NCI-H2107 (cell line): ENCODE measurements at places on chromosomes 2 and 18.

GRCh38 chr2:217660423-217660822 is 342.4 kb downstream of the TNS1 start:
- no peak for DNase-seq

- no peak for DNase-seq
Observed at GRCh38 chr2:164800572-164800971, 41.1 kb downstream of the COBLL1 start.

DNA sequence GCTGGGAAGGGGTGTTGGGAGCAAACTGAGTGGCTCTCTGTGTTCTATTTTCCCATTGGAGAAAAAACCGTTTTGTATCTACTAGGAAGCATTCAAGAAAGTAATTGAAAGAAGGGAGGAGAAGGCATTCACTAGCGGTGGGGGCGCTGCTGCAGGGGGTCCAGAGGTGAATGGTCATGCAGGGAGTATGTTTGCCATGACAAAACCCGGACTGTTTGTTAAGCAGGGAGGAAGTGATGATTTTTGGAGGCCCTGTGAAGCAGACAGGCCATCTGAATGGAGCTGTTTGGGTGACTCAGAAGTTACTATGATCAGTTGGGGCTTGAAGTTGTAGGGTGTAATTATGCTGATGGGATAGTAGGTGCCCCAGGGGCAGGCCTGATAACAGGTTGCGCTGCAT is 7.0 kb downstream of the TAF4B start:
- no peak for DNase-seq

DNA sequence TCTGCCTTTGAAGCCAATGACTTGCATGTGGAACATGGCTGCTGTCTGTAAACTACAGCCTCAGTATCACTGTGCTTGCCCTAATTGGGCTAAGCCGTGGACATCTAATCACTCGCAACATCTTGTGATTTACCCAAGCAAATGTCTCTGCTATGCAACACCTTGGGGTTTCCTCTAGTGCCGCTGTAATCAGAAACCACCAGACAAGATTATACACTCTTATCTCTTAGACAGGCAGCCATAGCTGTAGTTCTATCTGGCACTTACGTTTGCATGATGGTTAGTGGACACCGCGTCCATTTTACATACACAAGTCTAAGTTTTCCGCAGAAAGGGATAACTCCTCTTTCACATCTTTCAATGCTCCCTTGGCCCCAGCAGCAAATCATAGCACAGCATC is 204.3 kb upstream of the CCDC68 start:
- DNase-seq, result no peak
